ENCODE measurements at places on chromosomes 7 and 10.
A peak's percentile ranks its signal among the peaks of the same experiment; 100 is the strongest.

- DNase-seq: no peak
These were observed 204.7 kb upstream of the KLF14 start for GRCh38 chr7:130938661-130939060.

- DNase-seq: no peak
These were observed 482.1 kb upstream of the AKR1E2 start for GRCh38 chr10:4343873-4344272.

DNA sequence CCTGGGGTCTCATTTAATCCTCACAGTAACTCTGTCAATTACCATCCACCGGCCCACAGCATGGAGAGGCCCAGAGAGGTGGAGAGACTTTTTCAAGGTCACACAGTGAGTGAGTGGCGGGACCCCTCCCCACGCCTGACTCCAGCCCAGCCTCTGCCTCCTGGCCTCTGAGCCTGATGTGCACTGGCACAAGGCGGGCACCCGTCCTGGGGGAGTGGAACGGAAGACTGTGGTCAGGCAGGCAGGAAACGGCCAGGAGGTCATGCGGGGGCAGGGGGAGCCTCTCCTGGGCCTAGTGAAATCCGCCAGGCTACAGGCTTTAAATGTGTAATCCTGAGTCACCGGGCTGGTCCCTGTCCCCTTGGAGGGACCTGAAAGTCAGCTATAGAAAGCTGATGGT lies 32.2 kb downstream of the ZCCHC24 start:
- DNase-seq: no peak

DNA sequence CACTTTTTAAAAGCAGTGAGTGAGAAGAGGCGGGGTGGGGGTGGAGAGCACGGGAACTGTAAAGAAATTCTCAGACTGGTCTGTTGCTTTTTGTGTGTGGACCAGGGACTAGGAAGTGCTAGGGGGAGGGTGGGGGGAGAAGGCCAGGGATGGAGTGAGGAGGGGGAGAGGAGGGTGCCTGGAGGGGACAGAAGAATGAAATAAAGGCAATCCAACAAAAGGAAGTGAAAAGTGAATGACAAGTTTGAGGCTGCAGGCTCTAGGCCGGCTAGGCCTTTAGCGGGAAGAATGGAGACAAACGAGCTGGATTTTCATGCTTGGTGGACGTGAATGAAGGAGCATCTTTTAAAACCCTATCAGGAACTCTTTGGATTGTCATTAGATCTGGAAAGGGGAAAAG lies 13.7 kb downstream of the NEUROG3 start:
- DNase-seq: no peak

- DNase-seq: no peak
These were observed 5.4 kb upstream of the STK17A start for GRCh38 chr7:43577485-43577951.

DNA sequence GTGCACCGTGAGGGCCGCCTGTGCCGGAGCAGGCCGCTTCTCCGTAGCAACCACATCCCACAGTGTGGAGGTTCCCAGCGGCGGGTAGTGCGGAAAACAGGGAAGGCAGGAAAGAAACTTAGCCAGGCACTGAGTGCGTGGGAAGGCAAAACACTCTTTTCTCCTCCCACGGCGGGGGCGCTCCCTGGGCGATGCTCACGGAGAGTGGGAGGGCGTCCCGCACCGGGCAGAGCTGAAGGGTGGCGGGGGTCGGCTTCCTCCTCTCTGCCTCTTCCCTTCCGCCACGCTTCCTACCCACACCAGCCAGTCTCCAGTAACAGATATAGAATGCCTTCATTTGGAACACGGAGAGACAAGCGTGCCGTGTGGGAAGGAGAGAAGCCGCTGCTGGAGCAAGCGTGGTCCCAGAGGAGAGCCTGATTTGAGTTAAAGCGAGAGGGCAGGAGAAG lies 252.5 kb downstream of the PAXIP1 start:
- DNase-seq: peak; percentile 32

DNA sequence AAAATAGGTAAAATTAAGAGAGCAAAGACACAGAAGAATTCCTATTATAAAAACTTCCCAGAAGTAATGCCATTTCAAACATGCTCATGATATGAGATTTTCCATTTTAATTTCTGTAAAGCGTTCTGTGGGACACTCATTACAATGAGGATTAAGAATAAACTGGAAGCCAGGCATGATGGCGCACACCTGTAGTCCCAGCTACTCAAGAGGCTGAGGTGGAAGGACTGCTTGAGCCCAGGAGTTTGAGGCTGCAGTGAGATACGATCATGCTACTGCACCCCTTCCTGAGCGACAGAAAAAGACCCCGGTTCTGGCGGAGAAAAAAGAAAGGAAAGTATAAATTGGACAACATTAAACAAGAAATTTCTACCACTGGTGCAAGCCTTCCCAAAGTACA lies 1.5 kb downstream of the DNA2 start:
- no peak for DNase-seq

- no peak for DNase-seq
These were observed 291.2 kb upstream of the FZD1 start for GRCh38 chr7:90972906-90973550.

DNA sequence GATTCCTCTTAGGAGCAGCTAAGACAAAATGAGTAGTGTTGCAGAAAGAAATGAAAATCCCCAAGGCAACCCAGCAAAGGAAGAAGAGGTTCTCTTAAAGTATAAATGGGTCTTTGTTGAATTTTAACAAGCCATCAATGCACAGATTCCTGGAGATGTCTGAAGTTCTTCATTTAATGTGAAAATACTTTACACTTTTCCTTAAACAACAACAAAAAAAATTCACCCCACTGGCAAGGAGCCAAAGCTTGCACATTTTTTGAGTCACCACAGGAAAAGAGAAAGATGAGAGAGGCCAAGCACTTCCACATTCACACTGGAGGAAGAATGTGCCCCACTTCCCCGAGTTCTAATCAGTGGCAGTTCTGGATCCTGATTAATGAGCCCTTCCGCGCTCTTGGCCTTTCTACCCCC lies 286.4 kb upstream of the MEOX2 start:
- DNase-seq: no peak

DNA sequence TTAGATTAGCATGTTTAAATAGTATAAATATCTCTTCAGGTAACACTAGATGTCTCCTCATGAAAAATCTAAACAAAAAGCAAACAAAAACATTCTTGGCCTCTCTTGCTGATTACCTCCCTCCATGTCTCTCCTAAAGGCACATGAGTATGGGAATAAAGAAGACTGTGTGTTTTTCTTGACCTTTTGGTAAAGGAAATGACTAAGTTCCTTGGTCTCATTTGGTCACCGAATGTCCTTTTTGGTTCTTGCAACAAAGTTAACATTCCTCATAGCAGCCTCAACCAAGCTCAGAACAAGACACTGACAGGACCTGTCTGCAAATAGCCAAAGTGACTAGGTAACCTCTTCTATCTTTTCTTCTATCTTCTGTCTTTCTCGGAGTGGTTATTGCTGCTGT lies 35.5 kb downstream of the POM121L12 start:
- DNase-seq: no peak

Measured in frontal cortex (tissue), 4 donors.